ENCODE measurements at places on chromosomes 7 and 10.

GRCh38 chr7:79282070-79282694, 171.3 kb downstream of the MAGI2 start:
- no peak for DNase-seq

DNA sequence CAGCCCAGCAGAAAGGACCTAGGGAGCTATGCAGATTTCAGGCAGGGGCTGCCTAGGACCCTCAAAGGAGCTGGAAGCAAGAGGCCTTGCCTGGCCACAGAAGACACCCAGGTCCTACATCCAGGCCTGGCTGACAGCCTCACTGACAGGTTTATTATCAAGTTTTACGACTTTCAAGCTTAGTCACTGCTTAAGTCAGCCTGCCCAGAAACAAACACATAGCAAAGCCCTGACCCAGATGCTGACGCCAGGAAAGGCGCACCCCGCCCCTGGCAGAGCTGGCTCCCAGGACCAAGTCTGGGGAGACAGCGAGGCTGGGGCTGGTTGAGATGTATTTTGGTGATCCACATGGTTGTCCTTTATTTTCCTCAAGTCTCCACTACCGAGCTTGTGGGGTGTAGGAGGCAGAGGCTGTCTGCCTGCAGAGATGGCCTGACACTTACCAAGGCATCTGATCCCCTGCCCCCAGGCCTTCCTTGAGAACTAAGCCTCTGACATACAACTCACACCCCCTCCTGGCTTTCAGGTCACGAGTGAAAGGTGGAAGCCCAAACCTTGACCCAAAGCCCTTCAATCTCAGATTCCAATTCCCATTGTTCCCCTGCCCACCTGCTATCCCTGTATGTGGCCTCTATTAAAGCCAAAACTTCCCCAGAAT, 80.7 kb upstream of the EMX2 start:
- DNase-seq = peak; percentile 30

- DNase-seq = no peak
Observed at GRCh38 chr7:18361756-18362155, 133.8 kb upstream of the HDAC9 start.

DNA sequence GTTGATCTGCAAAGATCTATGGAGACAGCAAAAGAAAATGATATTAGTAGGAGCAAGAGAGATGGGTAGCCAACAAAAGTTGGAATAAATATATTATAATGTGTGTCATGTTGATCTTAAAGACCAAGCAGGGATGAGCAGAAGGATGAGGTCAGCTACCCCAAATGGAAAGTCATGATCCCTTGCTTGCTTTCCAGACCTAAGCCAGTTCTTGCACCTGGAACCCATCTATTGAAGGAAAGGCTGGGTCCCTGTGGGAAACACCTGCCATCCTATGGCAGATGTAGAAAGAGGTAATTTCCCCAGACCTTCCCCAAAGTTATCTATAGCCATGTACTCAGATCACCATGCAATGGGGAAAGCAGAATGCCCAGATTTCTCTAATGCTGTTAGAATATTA, 52.5 kb downstream of the LYZL2 start:
- DNase-seq = no peak

DNA sequence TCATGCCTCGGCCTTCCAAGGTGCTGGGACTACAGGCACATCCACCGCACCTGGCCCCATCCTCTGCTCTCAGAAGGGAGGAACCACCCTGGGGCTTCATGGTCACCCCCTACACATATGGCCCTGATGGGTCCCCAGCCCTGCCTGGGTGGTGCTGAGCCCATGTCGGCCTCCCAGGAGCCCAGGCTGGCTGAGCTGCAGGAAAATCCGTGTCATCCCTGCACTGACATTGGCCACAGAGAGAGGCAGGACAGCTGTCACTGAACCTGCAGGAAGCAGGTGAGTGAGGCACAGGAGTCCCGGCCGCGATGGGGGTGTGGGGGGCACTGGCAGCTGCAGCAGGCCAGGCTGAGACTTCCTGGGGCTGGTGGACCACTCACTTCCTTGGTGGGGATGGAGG, 8.0 kb downstream of the GRIFIN start:
- no peak for DNase-seq

DNA sequence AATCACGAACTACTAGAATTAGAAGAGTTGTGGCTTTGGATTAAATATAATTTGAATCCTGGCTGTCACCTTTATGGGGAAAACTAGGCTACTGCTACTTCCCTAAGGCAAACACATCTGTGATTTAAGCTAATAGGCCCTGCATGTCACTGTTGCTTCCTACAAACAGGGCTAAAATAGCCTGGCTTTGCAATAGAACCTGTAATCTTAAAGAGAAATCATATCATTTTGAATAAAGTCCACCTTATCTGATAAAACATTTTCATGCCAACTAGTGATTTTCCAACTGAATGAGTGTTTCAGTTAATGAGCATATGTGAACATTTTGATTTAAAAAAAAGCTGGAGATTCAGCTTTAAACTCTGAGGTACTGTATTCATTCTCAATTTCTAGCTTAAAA, 208.0 kb downstream of the GPR37 start:
- DNase-seq = no peak

GRCh38 chr10:132411561-132412253, 14.7 kb downstream of the PWWP2B start:
- DNase-seq = no peak

GRCh38 chr10:8927705-8928104, 873.2 kb downstream of the GATA3 start:
- DNase-seq = no peak

DNA sequence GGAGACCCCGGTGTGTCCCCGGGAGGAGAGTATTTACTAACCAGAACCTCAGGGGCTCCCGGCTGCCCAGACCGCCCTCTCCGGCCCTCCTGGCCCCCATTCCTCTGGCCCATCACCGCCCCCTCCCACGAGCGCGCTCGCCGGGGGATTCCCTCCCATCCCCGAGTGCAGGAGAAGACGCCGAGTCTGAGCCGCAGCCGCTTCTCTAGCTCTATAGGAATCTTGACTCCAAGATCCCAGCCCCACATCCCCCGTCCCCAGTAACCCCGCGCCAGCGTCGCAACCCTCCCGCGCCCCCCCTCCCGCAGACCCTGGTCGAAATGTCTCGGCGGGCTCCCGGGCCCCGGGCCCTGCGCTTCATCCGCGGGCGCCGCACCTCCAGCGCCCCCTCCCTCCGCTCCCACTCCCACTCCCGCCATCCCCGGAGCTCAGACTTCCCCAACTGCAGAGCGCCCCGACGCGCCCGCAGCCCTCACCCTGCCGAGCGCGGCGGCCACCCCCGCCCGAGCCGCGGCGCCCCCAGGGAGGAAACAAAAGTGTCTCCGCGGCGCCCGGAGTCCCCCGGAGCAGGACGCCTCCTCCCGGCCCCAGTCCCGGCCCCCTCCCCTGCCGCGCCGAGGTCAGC, 541 bp downstream of the ELMO1 start:
- DNase-seq = no peak

- DNase-seq = no peak
Observed at GRCh38 chr10:122323941-122324675, 50.4 kb upstream of the PLEKHA1 start.

GRCh38 chr10:22927661-22928403, at the start of gene ARMC3:
Gene ARMC3 (plus strand): TSS chr10:22928053. CDS start chr10:22931997, 3,944 bp downstream.
- DNase-seq = no peak

GRCh38 chr10:44766631-44767030, 144.5 kb upstream of the TMEM72 start:
- DNase-seq = no peak

GRCh38 chr10:67853512-67853911, 15.5 kb upstream of the DNAJC12 start:
- DNase-seq = no peak

DNA sequence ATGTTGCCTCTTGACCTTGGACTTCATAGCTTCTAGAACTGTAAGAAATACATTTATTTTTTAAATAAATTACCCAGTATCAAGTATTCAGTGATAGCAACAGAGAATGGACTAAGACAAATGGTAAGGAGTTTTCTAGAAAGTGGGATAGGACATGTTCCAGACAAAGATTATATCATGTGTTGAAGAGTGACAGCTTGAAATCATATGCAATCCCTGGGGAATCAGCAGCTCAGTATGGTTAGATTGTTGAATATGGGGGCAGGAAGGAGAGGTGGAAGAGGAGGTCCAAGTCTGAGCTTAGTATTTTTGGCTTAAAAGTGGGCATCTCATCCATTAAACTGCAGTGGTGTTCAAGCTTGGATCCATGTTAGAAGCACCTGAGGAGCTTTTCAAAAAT, 74.1 kb downstream of the ENTPD1 start:
- no peak for DNase-seq

DNA sequence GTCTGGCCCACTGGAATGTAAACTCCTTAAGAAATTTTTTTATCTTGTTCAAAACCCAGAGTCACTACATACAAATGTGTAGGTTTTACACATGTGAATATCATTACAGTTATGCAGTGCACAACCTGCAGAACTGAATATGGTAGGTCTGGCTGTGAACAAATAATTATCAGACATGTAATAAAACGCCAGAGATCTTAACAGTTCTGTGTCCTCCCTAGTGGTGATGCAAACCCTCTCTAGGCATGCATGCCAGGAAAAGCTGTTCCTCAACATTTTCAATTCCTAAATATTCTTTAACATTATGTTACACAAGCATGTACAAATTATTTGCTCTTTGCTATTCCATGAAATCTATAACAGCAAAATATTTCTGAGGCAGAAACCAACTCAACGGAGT, 124.6 kb downstream of the IMMP2L start:
- no peak for DNase-seq

DNA sequence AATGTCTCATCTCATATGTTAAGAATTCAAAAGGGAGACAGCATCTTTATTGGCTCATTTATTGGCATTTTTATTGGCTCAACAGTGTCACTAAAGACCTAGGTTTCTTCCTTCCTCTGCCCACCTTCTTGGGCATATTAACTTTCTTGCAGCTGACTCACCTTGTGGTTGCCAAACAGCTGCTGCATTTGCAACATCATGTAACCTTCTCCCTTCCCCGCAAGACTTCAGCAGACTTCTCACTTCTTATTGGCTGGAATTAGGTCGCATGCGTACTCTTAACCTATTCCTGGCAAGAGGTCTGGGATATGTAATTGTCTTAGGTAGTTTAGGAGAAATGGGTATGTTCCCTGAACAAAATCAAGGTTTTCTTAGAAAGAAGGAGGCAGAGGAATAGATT, 263.2 kb downstream of the POU6F2 start:
- DNase-seq = no peak

DNA sequence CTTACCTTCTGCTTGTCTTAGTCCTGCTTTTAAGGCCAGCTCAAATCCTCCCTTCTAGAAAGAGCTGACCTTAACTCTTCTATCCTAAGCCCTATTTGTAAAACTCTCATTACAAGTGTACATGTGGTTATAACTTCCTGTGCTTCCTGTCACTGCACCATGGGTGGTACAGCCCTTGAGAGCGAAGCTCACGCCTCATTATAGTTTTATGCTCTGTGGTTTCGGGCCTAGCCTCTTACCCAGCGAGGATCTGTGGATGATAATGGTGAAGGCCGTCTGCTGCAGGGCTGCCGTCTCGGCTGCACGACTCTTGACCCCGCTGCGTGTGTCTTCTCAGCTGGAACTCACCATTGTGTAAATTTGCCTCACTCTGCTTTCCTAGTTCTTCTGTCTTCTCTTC, 74.6 kb downstream of the CUL1 start:
- DNase-seq = no peak

- DNase-seq = no peak
Observed at GRCh38 chr10:63720072-63720537, 198.9 kb downstream of the REEP3 start.

- no peak for DNase-seq
Observed at GRCh38 chr7:127928222-127928621, 103.0 kb downstream of the LRRC4 start.

DNA sequence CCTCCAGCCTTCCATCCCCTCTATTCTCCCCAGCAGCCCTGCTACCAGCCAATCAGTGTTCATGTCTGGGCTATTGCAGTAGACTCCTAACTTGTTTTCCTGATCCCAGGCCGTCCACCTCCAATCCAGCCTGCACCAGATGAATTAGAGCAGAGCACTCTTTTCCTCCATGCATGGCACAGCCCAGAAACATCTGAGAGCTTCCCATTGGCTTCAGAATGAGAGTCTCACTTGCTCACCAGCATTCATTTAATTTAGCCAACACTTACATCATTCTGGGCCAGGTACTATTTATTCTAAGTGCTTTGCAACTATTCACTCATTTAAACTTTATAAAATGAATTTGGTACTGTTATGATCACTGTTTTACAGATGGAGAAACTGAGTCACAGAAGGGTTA, 51.4 kb upstream of the DUSP5 start:
- DNase-seq = no peak

DNA sequence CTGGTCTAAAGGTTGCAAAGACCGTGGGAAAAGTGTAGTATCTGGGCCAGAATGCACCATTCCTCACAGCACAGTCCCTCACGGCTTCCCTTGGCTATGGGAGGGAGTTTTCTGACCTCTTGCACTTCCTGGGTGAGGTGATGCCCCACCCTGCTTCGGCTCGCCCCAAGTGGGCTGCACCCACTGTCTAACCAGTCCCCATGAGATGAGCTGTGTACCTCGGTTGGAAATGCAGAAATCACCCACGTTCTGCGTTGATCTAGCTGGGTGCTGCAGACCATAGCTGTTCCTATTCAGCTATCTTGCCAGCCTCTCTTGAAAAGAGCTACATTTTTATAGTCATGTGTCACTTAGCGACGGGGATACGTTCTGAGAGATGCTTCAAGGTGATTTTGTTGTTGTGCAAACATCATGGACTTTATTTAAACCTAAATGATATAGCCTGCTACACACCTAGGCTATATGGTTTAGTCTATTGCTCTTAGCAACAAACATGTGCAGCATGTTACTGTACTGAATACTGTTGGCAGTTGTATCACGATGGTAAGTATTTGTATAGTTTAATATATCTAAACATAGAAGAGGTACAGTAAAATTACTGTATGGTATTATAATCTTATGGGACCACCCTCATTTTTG, 120.0 kb downstream of the PPP1R9A start:
- DNase-seq = no peak

GRCh38 chr10:30736685-30737232, 107.2 kb upstream of the LYZL2 start:
- DNase-seq = peak; percentile 81

- DNase-seq = no peak
Observed at GRCh38 chr7:76011442-76011861, 17.1 kb upstream of the TMEM120A start.

GRCh38 chr10:86848747-86849146, 92.3 kb downstream of the BMPR1A start:
- no peak for DNase-seq

DNA sequence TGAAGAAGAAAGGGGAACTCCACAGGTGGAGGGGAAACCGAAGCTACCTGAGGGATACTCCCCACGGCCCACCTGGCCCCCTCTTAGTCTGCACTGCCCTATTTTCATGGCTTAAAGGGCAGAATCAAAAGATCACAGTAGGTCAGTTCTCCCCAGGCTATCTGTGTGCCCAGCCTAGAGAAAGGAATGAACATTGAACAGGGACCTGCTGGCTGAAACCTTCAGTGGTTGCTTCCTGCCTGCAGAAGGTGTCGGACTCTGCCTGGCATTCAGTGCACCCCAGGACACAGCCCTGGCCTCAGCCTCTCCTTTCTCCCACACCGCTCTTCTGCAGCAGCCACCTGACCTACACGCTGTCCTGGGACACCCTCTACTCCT, 74.5 kb downstream of the PRKAG2 start:
- no peak for DNase-seq

Measured in HS-27A (cell line).